Fibroblast of skin of back (primary cell): ENCODE measurements at places on chromosomes 5 and 9.
A peak's percentile ranks its signal among the peaks of the same experiment; 100 is the strongest.

DNA sequence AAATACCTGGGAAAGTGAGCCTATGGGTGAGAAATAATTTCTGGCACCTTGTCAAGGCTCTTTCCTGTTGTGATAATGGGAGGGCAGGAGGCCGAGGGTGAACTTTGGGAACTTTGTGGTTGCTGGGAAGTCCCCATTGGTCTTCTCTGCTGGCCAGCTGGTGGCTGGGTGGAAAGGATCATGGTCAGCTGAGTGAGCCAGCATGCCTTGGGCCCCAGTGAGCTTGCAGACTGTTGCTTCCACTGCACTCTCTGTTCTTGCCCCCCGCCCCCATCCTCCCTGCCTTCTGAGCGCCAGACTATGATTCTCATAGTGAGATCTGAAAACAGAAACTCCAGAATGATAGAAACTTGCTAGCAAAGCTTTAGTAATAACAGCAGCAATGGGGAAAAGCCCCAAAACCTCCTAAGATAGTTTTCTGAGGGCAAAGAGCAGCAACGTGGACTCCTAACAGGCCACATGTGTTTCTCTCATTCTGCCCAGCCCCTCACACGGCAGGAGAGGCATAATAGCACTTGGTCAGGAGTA lies 139.2 kb upstream of the SMARCA2 start:
- DNase-seq, result no peak

DNA sequence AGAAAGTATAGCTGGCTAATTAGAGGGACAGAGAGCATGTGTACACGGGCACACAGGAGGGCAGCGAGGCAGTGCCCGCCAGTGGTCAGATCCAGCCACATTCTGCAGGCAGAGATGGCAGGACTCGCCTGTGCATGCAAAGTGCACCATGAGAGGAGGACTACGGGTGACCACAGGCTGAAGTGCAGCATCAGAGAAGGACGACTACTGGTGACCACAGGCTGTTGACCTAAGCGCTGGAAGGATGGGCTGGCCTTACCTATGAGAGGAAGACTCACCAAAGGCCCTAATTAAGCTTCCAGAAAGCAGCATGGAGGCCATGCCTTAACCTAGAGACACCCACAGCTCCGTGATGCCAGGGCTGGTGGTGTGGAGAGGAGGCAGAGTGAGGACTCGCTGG lies 54.2 kb upstream of the SLC25A51 start:
- no peak for DNase-seq

DNA sequence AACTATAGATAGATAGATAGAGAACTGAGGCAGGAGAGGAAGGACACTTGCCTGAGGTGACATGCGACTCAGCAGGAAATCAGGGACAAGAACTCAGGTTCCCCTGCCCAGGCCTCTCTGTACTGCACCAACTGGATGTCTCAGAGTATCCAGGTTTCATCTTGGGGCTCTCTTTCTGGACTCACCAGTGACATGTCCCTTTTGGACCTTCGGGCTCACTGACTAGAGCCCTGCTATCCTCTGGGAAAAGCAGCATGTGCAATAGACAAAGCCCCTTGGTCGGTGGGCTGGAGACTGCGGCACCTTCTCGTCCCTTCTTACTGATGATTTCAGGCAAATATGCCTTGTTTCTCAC lies 104.5 kb downstream of the RGS3 start:
- no peak for DNase-seq

GRCh38 chr5:108905805-108906204 lies 158.1 kb downstream of the FER start:
- DNase-seq, result no peak

DNA sequence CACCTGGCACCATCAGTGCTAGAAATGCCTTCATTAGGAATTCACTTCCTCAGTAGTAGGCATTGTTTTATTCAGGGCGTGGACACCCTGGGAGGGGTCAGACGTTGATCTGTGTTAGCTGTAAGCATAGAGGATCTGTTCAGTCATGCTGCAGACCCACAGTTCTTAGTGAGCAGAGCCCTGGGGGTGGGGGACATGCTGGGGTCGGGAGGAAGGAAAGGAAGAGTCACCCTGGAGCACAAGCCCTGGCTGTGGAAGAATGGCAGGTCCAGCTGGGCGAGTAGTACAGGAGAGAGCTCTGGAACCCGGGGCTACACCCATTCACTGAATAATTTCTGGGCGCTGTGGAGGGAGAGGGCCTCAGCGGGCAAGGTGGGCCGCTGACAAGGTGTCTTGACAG lies 172.5 kb downstream of the FSTL4 start:
- DNase-seq, result no peak

DNA sequence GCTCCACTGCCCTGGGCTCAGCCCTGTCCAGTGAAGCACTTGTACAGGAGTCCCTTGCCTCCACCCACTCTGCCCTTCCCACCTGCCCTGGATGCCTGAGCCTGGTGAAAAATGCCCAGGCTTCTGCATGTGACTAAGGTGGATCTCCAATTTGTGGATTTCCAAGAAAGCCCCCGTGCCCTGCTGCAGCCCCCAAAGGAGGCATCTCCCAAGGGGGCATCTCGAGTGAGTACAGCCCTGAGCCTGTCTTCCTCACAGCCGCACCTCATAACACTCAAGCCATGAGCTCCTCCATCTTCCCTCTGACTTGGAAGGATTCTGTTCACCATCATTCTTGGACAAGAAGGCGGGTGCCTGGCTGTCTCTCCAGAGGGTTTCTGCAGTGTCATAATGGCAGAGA lies 158.0 kb upstream of the PPP1R26 start:
- no peak for DNase-seq

GRCh38 chr9:136606687-136607333 lies 55.9 kb upstream of the EGFL7 start:
- DNase-seq, result no peak

- peak; percentile 46 for DNase-seq
Measured at GRCh38 chr5:43033841-43034590, 6.1 kb downstream of the ANXA2R start.

DNA sequence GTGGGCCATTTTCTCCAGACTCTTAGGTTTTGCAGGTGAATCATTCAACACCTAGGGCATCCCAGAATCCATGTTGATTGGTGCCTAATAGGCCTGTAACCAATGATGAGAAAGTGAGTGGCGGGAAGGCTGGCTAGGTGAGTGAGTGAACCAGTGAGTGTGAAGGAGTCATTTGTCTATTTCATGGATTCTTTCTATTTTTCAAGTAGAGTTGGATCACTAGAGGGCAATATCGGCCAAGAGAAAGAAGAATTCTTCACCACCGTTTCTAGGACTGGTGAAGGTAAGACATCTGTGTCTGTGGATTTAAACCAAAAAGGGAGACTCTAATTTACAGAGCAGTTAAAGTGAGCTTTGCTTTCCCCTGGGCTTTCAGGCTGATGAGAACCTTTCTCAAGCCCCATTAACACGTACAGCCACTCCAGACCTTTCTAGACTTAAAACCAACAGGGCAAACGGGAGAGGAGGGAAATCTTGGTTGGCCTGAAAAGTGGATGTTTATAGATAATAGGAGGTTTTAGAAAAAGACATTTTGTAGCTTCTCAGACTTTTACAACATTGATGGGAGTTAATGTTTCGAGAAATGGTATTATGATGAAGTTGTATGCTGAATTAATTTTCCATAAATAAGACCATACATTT lies 114.3 kb upstream of the IL12B start:
- DNase-seq, result peak; percentile 66

DNA sequence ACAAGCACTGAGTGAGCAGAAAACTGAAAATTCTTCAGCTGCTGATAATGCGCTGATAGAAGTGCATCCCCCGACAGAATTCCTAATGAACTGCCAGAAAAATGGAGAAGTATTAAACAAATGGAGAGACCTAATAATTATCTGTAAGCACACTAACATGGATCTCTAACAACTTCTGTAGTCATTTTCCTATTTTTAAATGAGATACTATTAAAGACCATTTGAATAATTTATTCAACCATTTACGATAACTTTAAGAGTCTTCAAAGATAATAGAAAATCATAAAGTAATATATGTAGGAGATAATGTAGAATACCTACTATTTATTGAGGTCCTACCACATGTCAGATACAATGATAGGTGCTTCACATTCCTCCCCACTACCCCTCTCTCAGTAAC lies 72.9 kb downstream of the EFNA5 start:
- no peak for DNase-seq

DNA sequence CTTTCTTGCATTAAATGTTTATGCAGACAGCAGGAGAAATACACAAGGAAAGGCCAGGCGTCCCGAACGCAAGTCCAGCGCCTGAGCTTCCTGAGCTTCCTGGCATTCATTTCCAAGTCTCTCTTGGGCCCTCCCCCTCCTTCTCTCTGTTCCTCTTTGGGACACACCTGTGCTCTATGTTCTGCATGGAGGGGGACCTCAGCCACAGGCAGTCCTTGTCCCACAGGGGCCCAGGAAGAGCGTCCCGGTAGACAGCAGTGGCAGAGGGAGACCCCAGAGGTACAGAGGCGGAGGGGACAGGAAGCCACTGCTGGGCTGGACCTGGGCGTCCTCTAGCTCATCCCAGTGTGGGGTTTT lies 221.3 kb downstream of the C9orf50 start:
- DNase-seq, result no peak

DNA sequence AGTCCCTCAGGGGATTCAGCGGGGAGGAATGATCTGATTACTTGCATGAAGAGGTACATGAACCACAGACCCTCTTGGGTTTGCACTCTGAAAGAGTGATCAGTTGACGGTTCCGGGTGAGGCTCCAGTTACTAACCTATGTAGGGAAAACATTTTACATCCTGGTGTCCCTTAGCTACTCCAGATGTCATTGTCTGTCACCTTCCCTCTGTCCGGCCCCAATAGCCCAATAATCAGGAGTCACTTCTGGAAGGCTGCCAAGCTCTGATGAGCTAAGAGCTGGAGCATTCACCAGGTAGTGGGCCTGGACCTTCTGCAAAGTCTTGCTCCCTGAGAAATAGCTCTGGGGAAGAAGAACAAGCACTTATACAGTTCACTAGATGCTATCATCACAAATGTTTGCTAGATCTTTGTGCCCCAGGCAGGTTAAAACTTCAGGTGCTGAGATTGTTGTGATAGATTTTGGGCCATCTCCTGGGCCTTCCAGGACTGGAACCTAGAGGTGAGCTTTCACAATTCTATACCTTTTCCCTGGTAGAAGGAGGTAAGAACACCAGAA lies 64.5 kb downstream of the ENTREP1 start:
- DNase-seq, result no peak

DNA sequence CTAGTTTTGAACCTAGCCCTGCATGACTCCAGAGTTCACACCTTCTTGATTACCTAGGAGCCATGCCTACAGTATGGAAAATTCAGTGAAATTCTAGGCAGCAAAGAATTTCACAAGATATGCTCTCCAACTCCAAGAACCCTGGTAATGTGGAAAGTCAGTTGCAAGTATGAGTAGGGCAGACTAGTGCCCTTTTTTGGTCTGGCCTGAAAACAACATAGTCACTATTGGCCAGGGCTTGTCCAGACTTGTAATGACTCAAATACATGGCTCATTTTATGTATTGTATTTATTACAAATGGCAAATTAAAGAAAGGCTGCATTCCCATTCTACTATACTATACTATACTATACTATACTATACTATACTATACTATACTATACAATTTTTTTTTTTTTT lies 160.4 kb downstream of the ESM1 start:
- DNase-seq, result peak; percentile 56

GRCh38 chr5:119355244-119355638 lies 578 bp upstream of the TNFAIP8 start:
- no peak for DNase-seq

GRCh38 chr9:110744715-110745384 lies 76.3 kb downstream of the MUSK start:
- peak; percentile 95 for DNase-seq

DNA sequence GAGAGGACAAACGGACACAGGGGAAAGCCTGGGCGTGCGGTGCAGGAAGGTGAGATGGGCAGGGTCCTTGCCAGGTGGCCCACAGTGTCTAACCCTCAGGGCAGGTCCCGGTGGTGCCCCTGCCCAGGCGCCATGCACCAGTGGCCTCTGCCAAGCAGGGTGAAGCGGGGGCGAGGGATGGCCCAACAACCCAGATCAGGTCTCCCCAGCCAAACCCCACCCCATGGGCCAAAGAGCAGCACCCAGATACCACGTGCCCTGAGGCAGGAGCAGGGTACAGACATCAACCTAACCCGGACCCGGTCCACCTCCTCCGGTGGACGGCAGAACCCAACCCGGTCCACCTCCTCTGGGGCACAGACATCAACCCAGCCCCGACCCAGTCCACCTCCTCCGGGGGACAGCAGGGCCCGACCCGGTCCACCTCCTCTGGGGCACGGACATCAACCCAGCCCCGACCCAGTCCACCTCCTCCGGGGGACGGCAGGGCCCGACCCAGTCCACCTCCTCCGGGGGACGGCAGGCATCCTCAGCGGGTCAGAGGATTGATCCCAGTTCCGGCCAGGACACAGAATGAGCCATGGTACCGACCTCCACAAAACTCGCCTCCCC lies 12.8 kb downstream of the SLC12A7 start:
- no peak for DNase-seq

DNA sequence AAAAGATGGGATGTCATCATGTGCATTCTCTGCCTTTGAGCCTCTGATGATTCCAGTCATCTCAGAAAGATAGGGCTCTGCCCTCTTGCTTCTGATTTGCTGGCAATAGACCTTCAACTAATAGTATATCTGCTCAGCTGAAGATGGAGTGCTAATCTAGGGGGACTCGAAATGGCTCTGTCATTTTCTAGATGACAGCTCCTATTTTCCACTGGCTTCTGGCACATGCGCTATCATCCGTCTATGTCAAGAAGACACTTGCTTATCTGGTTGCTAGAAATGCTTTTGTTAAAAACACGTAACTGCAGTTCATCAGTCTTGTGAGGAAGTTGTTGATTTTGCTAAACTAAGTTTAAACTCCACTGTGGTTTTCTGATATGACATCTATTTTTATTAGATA lies 265.5 kb upstream of the ZNF608 start:
- DNase-seq, result no peak

GRCh38 chr9:111300140-111300735 lies 29.8 kb downstream of the OR2K2 start:
- DNase-seq, result peak; percentile 8

DNA sequence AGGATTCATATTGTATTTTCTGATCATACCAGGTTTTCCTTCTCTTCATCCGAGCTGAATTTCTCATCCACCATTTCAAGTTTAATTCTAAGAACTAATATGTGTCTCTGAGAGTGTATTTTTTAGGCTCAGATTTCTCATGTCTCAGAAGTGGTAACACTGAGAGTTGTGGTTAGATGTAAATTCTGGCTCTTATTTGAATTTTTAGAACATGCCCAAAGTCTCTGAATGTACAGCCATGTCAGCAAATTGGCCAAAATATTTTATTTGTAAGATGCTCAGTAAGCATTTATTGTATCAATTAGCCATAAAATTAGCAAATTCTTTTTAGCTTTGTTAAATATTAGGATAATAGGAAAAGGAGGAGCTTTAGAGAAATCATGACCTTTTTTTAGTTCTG lies 16.6 kb downstream of the SV2C start:
- no peak for DNase-seq

DNA sequence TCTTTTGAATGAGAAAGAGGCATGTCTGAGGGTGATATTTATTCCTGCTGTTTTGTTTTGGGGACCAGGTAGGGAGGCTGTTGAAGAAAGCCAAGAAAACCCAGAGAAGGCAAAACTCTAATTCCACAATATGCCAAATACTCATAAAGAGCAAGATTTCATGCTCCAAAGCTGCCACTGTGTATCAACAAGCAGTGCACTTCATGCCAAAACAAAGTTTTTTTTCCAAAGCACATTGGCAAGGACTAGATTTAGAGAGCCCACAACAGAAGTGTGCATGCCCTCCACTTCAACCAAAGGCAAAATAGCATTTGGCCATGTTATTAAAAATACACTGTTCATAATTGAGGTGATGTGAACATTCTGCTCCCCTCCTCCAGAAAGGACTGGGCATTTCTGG lies 229.9 kb downstream of the EBF1 start:
- DNase-seq, result no peak

GRCh38 chr5:69245031-69245430 lies 10.3 kb downstream of the CDK7 start:
- DNase-seq, result no peak
